ENCODE measurements at places on chromosomes 5 and 9. TPM values are rescaled to one million over a fixed set of nuclear protein-coding genes. Genes with fewer than 3 reads are reported as not detected.

NUDCD2 gene
- 7.8 TPM for total RNA-seq

CPLANE1 gene
- total RNA-seq, result 31.9 TPM

SOHLH1 gene
- not detected for total RNA-seq

PCDHB13 gene
- total RNA-seq, result 0.32 TPM

KCNT1 gene
- total RNA-seq, result not detected

BRIX1 gene
- total RNA-seq, result 88.9 TPM

BAAT gene
- total RNA-seq, result under 0.01 TPM

GPRIN1 gene
- total RNA-seq, result 3.5 TPM

SHISAL2B gene
- not detected for total RNA-seq

PDE6A gene
- total RNA-seq, result not detected

RAD23B gene
- total RNA-seq, result 375 TPM

ESM1 gene
- total RNA-seq, result under 0.01 TPM

AJM1 gene
- total RNA-seq, result 1.3 TPM

CTXN3 gene
- not detected for total RNA-seq

KCNMB1 gene
- total RNA-seq, result under 0.01 TPM

TTC23L gene
- not detected for total RNA-seq

RELL2 gene
- 4.7 TPM for total RNA-seq

- no peak for DNase-seq
Observed at GRCh38 chr9:16010221-16010620, 457.4 kb downstream of the CCDC171 start.

- DNase-seq, result no peak
Observed at GRCh38 chr9:20226345-20226744, 396.0 kb downstream of the MLLT3 start.

DNA sequence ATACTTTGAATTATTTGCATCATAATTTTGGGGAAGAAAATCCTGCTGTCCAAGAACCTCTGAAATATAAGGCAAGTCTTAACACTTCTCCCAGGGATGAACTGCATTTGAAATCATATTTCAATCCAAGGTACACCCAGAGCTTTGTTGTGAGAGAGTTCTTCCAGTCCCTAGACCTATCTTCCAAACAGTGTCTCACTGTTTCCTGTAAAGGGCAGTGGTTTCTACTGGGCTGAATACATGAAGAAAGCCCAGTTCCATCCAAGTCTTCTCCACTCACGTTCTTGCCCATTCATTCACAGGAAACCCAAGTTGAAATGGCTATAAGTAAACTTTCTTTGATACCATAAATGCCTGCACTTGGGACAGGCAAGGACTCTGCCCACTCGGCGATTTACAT lies 108.3 kb upstream of the LHFPL2 start:
- DNase-seq, result no peak

- peak; percentile 77 for DNase-seq
Observed at GRCh38 chr5:180831139-180832093, 28.8 kb upstream of the MGAT1 start.

DNA sequence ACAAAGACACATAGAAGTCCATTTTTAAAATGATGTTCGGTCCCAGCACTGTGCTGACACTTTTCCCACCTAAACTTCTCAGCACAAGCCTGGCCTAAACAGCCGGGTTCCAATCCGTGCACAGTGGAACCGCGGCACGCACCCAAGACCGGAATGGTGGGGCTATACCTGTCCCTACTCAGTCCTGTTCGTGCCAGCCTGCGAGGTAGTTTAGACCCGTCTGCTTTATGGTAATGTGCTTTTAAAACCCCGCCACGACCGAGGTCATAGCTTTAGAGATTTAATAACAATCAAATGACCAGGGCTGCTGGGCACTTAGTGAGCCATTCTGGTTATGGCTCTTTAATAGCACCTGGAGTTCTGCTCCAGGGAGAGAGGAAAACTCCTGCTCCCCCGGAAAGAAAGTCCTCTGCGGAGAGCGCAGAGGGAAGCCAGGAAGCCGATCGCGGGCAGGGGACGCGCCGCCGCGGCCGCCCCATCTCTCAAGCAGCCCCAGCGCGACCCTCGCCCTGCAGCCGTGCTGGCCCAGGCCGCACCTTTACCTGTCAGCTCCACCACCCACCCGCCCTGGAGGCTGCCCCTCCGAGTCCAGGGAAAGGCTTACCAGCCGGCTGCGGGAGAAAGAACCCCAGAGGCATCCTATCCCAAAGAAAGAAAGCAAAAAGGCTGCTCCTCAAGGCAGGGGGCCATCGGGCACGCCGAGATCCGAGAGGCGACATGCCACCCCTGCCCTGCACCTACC lies 511 bp downstream of the ARL15 start:
- DNase-seq, result peak; percentile 35

GRCh38 chr5:132190161-132190817 lies 37.4 kb downstream of the P4HA2 start:
- peak; percentile 75 for DNase-seq

- no peak for DNase-seq
Observed at GRCh38 chr5:115409094-115409493, 112.6 kb upstream of the CCDC112 start.

- DNase-seq, result no peak
Observed at GRCh38 chr5:53076014-53076583, 33.5 kb downstream of the MOCS2 start.

DNA sequence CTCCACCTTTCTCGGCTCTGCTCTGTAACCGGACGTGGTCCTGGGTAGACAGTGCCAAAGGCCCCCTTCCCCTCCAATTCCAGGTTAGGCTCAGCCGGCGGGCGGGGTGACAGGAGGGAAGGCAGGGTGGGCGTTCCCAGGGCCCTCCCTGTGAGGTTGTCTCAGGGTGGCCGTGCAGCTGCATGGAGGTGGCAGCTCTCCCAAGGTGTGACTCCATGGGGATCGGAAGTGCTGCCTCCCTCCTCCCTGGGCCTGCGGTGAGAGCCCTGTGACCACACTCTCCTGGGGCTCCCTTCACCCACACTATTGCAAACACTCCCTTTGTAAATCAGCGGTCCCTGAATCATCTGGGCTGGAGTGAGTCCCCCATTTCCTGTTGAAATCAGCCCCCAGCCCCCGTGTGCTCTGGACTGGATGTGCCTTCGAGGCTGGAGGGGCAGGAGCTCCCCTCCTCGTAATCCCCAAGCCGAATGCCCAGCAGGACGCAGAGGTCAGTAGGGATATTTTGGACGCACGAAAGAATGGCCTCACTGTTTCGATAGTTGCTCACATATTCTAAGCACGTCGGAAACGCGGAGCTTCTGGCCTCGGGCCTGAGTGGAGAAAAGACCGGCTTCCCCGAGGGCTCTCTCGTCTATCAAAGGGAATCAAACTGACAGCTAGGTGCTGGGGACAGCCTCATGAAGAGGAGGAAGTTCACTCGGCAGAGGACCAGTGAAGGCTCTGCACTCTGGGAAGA lies 107.6 kb upstream of the COL5A1 start:
- DNase-seq, result no peak

- DNase-seq, result no peak
Observed at GRCh38 chr5:67908126-67908765, 307.3 kb upstream of the PIK3R1 start.

DNA sequence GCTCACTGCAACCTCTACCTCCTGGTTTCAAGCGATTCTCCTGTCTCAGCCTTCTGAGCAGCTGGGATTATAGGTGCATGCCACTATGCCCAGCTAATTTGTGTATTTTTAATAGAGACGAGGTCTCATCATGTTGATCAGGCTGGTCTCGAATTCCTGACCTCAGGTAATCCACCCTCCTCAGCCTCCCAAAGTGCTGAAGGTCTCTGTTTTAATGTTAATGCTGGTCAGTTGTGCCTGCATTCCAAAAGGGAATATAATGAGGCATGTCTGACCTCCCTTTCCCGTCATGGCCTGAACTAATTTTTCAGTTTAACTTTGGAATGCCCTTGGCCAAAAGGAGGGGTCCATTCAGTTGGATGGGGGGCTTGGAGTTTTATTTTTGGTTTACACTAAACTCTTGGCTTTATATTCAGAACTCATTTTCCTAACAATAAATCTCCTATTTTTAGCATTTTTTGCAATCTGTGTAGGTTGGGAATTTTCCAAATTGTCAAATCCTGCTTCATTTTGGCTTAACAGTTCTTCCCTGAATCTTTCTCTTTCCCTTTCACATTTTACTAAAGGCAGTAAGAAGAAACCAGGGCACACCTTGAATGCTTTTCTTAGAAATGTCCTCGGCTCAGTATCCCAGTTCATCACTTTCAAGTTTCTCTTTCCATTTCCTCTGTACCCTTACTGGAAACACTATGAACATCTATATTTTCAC lies 1175.5 kb downstream of the MAT2B start:
- DNase-seq, result no peak

DNA sequence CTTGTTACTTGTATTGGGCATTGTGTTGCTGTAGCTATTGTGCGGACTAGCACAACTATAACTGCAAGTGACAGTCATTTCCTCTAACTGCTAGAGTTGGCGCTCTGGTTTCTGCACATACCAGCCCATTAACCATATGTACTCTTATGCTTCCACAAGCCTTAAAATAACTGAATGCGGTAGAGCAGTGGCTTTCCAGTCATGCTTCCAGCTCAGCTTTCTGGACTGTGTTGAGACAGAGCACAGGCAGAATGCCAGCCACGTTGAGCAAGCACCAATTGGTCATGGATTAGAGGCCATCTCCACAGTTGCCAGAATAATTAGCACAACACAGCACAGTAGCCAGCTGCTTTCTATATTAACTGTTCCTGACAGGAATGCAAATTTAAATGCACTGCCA lies 12.2 kb downstream of the INVS start:
- DNase-seq, result peak; percentile 97

GRCh38 chr5:69509212-69509611 lies 16.6 kb downstream of the OCLN start:
- DNase-seq, result no peak

- no peak for DNase-seq
Observed at GRCh38 chr9:85045271-85045670, 375.7 kb downstream of the NTRK2 start.

DNA sequence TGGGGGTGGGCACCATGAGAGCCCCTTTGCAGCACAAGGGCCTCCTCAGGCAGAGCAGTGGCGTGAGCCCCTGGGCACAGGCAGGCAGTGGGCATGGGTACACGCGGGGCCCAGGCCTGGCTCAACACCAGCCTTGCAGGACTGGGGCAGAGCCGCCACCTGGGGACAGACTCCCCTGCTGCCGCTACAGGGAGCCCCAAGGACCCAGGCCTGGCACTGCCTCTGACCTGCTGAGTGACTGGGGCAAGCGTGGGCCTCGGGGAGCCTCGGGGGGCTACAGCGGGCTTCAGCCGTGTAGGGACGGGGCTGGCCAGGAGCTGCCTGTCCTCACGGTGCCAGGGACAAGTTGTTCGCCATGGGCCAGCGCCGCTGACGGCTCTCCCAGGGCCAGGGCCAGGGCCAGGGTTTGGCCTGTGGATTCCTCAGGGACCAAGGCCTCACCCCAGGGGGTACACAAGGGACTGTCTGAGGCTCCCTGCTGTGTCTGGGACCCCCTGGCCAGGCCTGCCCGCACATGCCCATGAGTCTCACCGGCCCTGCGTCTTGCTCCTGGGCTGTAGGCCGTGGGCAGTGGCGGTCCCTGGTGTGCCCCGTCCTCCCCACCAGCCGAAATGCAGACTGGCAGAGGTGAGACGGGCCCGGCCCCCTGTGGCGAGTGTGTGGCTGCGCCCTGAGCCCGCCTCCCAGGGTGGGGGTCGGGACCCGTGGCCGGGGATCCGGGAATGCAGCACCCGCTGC lies 42.5 kb downstream of the KCNT1 start:
- no peak for DNase-seq

DNA sequence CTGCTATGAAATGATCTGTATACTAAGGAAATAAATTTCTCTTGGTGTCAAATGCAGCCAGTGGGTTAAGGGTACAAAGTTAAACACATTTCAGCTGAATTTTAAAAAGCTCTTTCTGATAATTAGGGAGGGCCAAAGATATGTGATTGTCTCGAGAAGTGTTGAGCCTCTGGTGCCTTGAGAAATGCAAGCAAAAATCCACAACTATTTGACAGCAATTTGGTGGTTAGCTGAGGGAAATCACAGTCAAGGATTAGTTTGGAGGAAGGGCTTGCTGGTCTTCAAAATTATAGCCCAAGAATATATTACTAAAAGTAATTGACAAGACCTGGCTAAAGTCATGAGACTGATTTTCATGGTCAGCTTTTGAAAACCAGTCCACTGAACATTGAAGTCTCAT lies 255.7 kb upstream of the PPP1R2B start:
- DNase-seq, result no peak

GRCh38 chr5:73266176-73266738 lies 93.3 kb downstream of the TMEM174 start:
- DNase-seq, result no peak

GRCh38 chr5:16461782-16462181 lies 3.8 kb downstream of the ZNF622 start:
- peak; percentile 95 for DNase-seq

DNA sequence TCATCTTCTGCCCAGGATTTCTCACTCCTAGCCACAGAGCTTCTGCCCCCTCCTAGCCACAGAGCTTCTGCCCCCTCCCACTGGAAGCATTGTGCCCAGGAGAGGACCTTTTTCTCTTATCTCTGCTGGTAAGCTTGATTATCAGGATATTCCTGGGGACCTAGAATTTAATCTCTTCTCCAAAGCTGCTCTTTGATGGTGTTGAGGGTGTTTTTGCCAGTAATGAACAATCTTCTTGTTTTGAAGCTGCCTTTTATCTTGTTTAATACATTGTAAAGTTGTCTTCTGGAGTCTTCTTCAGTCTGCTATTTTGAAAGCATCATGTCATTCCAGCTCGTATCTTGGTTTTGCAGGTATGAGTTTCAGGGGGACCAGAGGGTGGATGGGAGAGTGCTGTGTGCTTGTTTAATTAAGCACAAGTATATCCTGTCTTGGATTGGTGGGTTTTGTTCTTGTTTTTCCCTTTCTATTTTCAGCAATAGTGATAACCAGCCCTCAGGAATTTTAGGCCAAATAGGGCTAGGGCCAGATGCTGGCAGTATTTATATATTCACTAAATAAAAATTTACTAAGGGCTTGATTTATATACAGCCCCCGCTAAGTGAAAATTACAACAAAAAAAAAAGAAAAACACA lies 214.0 kb upstream of the DMRT1 start:
- no peak for DNase-seq

GRCh38 chr9:37908283-37908682 lies 4.4 kb upstream of the SLC25A51 start:
- DNase-seq, result no peak

GRCh38 chr9:83625178-83625577 lies 2.2 kb downstream of the IDNK start:
- no peak for DNase-seq

GRCh38 chr5:168334695-168335094 lies 43.2 kb downstream of the WWC1 start:
- DNase-seq, result peak; percentile 12

DNA sequence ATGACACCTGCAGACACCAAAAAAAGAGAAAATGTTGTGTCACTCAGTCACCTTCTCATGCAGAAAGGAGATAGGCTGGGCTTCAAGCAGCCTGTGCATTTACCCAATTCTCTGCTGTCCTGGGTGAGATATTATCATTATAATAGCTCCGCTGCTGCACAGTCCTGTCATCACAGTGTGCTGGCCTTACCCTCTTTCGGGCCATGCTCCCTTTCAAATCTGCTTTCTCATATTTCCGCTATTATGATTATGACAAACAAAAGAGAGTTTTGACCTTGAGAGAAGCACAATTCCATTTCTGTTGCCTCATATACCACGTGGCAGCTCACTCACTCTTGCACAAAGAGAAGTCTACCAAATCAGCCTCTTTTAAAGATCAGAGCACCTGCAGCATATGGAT lies 1350.1 kb upstream of the ACO1 start:
- DNase-seq, result no peak

Data from fibroblast of villous mesenchyme (primary cell).